ENCODE measurements at places on chromosomes 4 and X.
A peak's percentile ranks its signal among the peaks of the same experiment; 100 is the strongest.

DNA sequence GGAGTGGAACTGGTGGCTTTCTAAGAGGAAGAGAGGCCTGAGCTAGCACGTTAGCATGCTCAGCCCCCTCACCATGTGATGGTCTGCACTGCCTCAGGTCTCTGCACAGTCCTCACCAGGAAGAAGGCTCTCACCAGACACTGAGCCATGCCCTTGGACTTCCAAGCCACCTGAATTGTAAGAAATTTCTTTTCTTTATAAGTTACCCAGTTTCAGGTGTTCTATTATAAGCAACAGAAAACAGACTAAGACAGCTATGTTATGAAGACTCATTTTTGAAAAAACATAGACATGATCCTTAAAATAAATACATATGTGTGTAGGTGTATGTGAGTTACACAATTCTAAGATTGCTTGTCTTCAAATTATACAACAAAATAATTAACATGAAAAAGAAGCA, 74.7 kb downstream of the CEP44 start:
- DNase-seq = no peak

GRCh38 chr4:165328708-165329107, 1.2 kb downstream of the MSMO1 start:
- DNase-seq = no peak

DNA sequence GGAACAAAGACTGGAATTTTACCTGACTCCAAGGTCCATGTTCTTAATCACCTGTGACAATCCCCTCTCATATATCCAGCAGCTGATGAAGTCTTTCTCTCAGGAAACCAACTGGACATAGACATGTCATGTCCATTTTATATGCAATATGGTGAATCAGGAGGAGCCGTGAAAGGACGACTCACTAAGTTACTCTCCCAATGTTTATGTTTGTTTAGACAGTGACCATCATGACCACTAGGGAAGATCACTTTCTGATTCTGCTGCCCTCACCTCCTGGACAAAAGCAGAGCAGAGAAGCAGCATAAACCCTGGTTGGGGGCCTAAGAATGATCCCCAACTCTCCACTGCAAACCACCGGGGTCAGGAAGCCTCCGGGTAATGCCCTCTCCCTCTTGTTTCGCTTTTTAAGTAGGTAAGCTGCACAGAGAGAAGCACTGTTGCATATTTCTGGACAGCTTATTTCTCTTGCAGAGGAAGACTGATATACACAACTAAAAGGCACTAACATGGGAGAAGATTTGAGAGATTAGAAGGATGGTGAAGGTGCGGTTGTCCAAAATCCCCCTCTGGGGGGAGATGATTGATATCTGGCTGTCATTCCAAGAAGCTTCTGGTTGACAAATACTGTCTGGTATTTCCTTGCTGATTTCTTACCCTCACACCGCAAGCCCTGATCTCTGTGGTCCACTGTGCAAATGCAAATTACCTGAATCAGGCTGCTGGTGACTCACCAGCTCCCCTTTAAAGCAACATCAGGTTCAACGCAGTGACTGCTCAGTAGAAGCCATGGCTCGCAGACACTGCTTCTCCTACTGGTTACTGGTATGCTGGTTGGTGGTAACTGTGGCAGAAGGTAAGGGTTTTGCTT, at the start of gene ODAPH:
Gene ODAPH (plus strand): TSS at position 773 of the 871 bp plus-strand sequence. CDS start 17 bp downstream, at position 790.
- no peak for DNase-seq

- DNase-seq = no peak
These were observed 211.9 kb downstream of the DCAF12L2 start for GRCh38 chrX:125954236-125954635.

- no peak for DNase-seq
These were observed 1632.9 kb upstream of the PABPC4L start for GRCh38 chr4:135834471-135834870.

DNA sequence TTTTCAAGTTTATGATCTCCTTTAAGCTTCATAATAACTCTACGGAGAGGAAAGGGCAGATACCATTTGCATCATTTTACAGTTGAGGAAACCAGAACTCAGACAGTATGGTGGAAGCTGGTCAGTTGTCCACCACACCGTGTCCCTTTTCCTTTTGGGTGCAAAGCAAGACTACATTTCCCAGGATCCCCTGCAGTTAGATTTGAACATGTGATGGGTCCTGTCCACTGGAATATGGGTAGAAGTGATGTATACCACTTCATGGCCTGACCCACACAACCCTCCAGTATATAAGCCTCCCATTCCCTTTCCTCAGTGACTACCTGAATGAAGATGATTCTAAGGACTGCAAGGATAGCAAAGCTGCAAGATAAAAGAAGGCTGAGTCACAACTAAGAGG, 74.7 kb downstream of the BEND2 start:
- no peak for DNase-seq

GRCh38 chr4:119310826-119311225, 11.1 kb downstream of the FABP2 start:
- DNase-seq = no peak

GRCh38 chr4:77765720-77766119, 53.4 kb downstream of the CNOT6L start:
- no peak for DNase-seq

- no peak for DNase-seq
These were observed 3.0 kb downstream of the GIMD1 start for GRCh38 chr4:106365613-106366012.

GRCh38 chr4:139630991-139631390, 34.6 kb upstream of the MGST2 start:
- no peak for DNase-seq

GRCh38 chr4:54281054-54281766, 52.1 kb downstream of the PDGFRA start:
- no peak for DNase-seq

DNA sequence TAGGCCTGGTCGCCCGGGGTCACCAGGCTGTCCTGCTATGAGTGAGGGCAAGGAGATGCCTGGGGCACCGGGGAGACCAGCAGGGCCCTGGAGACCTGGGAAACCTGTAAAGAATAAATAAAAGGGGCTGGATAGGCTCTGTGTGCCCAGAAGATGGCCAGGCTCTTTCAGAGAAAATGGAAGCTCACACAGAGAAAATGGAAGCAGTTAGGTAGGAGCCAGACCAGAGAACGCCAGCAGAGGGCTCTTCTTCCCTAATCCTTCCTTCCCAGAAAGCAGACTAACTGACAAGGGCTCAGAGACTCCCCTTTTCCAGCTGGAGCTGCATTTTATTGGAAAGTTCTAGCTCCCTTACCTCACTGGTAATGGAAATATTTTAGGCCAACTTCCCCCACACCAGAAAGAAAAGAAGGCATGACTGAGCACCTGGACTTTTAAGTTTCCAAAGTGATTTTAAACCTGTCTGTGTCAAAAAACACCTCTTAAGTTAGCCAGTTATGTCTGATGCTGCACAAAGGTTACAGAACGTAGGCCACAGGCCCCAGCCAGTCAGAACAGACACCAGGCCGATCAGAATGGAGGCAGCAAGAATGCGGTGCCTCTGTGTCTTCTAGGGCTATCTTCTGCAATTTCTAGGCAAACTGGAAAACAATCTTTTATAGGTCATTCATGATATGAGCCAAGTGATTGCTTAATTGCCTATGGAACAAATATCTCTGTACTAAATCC, 74.0 kb downstream of the ATG4A start:
- no peak for DNase-seq

GRCh38 chrX:17403189-17403691, 28.2 kb downstream of the NHS start:
- no peak for DNase-seq

DNA sequence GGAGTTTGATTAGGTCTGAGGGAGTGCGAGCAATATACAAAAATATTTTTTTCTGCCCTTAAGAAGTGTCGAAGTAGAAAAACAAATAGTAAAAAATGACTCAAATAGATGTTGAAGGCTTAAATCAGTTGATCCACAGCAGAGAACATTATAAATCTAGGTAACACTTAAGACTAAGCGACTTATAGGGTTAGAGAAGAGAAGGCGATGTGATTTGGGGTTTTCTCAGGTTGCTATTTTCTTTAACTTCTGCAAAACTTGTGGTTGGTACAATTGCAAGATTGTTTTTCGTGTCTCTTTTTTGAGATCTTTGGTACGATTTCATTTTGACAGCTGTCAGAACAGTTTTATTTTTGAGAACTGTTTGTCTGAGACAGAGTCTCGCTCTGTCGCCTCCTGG, 1479.5 kb downstream of the PCDH7 start:
- no peak for DNase-seq

GRCh38 chr4:168394556-168394955, 76.0 kb upstream of the DDX60 start:
- no peak for DNase-seq

- no peak for DNase-seq
These were observed 207.4 kb upstream of the MAOA start for GRCh38 chrX:43448688-43449087.

- no peak for DNase-seq
These were observed 5.8 kb downstream of the CFAP99 start for GRCh38 chr4:2424581-2424980.

- peak; percentile 45 for DNase-seq
These were observed 34.4 kb downstream of the HPF1 start for GRCh38 chr4:169723207-169723965.

DNA sequence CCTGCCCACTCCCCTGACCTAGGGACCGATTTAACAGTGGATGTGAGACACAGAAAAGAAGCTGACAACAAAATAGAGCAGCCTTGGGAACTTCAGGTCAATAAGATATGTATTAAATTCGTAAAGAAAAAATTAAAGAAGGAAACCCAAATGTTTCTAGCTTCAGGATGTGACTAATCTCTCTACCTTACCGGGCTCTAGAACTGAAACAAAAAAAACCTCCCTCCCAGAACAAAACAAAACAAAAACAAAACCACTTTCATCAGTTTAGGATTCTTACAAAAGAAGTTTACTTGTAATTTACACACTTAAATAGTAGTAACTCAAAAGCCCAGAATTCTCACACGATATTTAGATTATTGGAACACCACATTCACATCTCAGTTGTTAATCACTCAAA, 185.8 kb upstream of the RPS6KA3 start:
- no peak for DNase-seq

DNA sequence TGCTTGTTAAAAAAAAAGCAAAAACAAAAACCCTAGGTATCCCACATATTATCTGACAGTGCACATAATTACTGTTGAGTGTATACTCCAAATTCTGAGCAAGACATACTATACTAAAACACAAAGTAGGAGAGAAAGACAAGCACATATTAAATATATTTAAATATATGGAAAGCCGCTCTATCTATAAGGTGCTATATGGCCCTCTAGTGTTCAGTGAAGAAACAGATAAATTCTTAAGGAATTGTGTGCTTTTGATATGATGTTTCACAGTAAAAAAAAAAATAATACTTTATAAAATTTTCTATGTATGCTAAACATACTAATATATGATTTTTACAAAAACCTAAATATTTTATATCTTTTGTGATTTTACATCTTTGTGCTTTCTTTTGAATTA, 137.8 kb downstream of the FBXW7 start:
- no peak for DNase-seq

DNA sequence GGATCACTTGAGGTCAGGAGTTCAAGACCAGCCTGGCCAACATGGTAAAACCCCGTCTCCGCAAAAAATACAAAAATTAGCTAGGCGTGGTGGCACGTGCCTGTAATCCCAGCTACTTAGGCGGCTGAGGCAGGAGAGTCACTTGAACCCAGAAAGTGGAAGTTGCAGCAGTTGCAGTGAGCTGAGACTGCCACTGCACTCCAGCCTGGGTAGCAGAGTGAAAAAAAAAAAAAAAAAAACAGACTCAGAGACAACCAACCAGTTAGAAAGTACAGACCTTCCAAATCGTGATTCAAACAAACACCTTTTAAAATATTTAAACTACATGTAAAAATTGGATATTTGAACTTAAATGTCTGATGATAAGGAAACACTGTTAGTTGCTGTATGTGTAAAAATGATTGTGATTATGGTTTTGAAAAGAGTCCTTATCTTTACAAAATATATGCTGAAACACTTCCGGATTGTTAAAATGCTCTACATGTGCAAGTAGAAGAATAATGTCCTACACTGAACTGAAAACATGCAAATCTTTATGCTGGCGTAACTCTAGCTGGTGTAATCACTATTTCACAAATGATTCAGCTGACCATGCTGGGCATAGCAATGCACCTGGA, 37.8 kb downstream of the SH3KBP1 start:
- DNase-seq = no peak
